ENCODE measurements at places on chromosomes 5 and 9. TPM values are rescaled to one million over a fixed set of nuclear protein-coding genes. Genes with fewer than 3 reads are reported as not detected.

ADAMTSL1 gene
- total RNA-seq = 0.13 TPM

BNIP1 gene
- total RNA-seq = 15.8 TPM

TMEM215 gene
- not detected for total RNA-seq

EIF4E1B gene
- total RNA-seq = not detected

SEPTIN8 gene
- total RNA-seq = 16.2 TPM

RNF183 gene
- not detected for total RNA-seq

FOXD4L3 gene
- total RNA-seq = not detected

CDHR2 gene
- 0.19 TPM for total RNA-seq

MEF2C gene
- not detected for total RNA-seq

NUTM2G gene
- not detected for total RNA-seq

SHISAL2B gene
- total RNA-seq = not detected

C6 gene
- not detected for total RNA-seq

ICE1 gene
- total RNA-seq = 21.9 TPM

SPINK4 gene
- total RNA-seq = not detected

PCA3 gene
- not detected for total RNA-seq

GOLM1 gene
- total RNA-seq = 110 TPM

LCN2 gene
- total RNA-seq = 5.2 TPM

CCNB1 gene
- total RNA-seq = 275 TPM

NUTM2F gene
- not detected for total RNA-seq

PCDHGB4 gene
- total RNA-seq = 0.97 TPM

NEUROG1 gene
- total RNA-seq = not detected

ZNF608 gene
- 0.86 TPM for total RNA-seq

NME5 gene
- not detected for total RNA-seq

STING1 gene
- 1.4 TPM for total RNA-seq

SPATA9 gene
- 0.28 TPM for total RNA-seq

SOWAHA gene
- total RNA-seq = 0.08 TPM

PHYHD1 gene
- 0.23 TPM for total RNA-seq

PRUNE2 gene
- total RNA-seq = not detected

UNC13B gene
- total RNA-seq = 10.7 TPM

HAVCR2 gene
- 0.34 TPM for total RNA-seq

TMEM174 gene
- total RNA-seq = not detected

ZNF879 gene
- 0.37 TPM for total RNA-seq

ZNF300 gene
- total RNA-seq = 2.8 TPM

SPINK6 gene
- total RNA-seq = 0.45 TPM

CDX1 gene
- total RNA-seq = not detected

CD72 gene
- 0.36 TPM for total RNA-seq

DENND4C gene
- 13.3 TPM for total RNA-seq

ROPN1L gene
- 2.9 TPM for total RNA-seq

PFN3 gene
- not detected for total RNA-seq

ARL14EPL gene
- 0.19 TPM for total RNA-seq

TRAF2 gene
- total RNA-seq = 63.1 TPM

GABRP gene
- not detected for total RNA-seq

SV2C gene
- not detected for total RNA-seq

GRXCR2 gene
- total RNA-seq = not detected

PAX5 gene
- not detected for total RNA-seq

CTSL gene
- total RNA-seq = 662 TPM

CBY3 gene
- total RNA-seq = not detected

CTSV gene
- total RNA-seq = 13.6 TPM

DDX4 gene
- total RNA-seq = not detected

SPINK14 gene
- not detected for total RNA-seq

FREM1 gene
- total RNA-seq = not detected

SLC4A9 gene
- total RNA-seq = not detected

PKN3 gene
- total RNA-seq = 12.2 TPM

LRRC8A gene
- 79.5 TPM for total RNA-seq

GPR150 gene
- total RNA-seq = 0.16 TPM

PCDHGC5 gene
- not detected for total RNA-seq

FOXE1 gene
- total RNA-seq = 2.5 TPM
